HS-5 (cell line): ENCODE measurements at places on chromosomes 7 and 10.

DNA sequence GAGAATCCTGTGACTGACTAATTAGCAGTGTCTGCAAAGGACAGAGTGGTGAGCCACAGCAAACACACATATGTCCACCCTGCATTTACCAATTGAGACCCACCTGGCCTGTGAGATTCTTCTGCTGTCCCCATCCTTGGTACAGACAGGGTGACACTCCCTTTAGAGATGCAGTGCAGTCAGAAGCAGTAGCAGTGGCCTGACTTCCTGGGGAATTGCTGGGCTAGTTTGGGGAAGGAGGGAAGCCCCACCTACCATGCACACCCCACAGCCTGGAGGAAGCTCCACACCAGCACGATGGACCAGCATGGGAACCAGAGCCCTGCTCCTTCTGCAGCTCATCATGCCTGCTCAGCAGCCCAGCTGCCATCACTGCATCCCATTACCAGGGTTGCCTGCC lies 924.9 kb upstream of the ZNF722 start:
- DNase-seq = no peak

GRCh38 chr10:95675403-95676116 lies 18.2 kb downstream of the TCTN3 start:
- DNase-seq = no peak

DNA sequence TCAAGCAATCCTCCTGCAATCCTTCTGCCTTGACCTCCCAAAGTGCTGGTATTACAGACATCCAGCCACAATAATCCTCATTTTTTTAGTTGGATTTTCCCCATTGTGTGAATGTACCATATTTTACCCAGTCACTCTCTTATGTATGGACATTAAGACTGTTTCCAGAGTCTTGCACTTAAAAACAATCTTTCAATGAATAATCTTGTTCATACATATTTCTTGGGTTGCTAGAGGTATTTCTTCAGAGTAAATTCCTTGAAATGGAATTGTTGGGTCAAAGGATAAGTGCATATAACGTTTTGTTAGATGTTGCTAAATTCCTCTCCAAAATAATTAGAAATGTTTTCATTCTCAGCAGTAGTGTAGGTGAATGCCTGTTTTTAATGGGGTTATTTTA lies 283.1 kb upstream of the KAT6B start:
- DNase-seq = no peak

- DNase-seq = no peak
Measured at GRCh38 chr10:69957241-69957885, 95.3 kb upstream of the MACROH2A2 start.

GRCh38 chr10:118958984-118959925 lies 70.3 kb upstream of the NANOS1 start:
- peak; percentile 49 for DNase-seq

DNA sequence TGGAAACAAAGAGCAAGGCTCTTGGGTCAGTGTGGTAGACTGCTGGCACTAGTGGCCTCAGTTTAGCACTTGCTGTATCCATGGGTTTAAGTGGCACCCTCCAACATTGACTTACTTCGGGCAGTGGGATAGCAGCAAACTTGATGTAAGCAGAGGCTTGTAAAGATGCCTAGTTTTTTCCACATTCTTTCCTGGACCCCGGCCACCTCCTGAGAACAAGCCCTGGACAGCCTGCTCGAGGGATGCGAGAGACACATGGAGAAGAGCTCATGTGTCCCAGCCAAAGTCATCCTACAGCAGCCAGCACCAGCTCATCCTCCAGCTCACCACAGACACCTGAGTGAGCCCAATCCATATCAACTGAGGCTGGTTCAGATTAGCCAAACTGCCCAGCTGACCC lies 142.7 kb upstream of the PCBD1 start:
- no peak for DNase-seq

DNA sequence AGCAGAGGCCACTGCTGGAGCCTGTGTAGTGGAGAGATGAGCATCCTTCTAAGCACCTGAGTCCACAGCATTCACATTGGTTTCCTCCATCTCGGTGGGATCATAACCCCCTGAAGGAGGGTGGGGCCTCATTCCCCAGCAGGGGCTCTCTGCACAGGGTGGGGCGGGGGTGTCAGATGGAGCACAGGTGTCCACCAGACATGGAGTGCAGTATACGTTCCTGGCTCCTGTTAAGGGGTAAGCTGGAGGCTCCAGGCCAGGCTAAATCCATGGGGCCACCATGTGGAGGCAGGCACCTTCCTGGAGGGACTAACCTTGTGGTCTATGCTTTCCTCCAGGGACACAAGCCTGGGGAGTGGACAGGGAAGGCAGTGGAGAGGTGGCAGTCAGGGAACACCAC lies 252.6 kb downstream of the GRID1 start:
- no peak for DNase-seq

DNA sequence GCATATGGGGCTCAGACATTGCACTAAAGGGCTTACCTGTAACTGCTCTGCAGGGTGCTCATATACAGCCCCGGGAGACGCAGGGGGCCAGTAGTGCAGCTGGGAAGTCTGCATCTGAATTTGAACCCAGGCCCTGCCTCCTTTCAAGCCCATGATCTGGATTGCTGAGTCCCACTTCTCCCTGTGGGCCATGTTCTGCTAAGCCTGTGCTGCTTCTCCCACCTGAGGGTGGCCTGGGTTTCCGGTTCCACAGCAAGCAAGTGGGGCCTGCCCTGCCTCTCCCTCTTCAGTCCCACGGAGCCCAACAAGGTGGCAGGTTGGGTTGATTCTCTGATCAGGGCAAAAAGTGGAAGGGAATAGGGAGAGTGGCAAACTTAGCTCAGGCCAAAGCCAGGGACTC lies 56.6 kb upstream of the GDF10 start:
- DNase-seq = no peak

GRCh38 chr10:80460399-80461207 lies 6.5 kb downstream of the TSPAN14 start:
- DNase-seq = no peak

GRCh38 chr7:26862834-26863233 lies 1.6 kb downstream of the SKAP2 start:
- no peak for DNase-seq

- DNase-seq = no peak
Measured at GRCh38 chr7:37416378-37417106, 32.1 kb downstream of the ELMO1 start.
